EL (cell line): ENCODE measurements at places on chromosomes 7 and 10.

GRCh38 chr7:85829817-85830432 lies 643.1 kb upstream of the SEMA3D start:
- DNase-seq = peak; percentile 37

GRCh38 chr7:42076870-42077269 lies 160.1 kb downstream of the GLI3 start:
- no peak for DNase-seq

GRCh38 chr10:89921403-89921802 lies 220.0 kb downstream of the KIF20B start:
- peak; percentile 67 for DNase-seq

DNA sequence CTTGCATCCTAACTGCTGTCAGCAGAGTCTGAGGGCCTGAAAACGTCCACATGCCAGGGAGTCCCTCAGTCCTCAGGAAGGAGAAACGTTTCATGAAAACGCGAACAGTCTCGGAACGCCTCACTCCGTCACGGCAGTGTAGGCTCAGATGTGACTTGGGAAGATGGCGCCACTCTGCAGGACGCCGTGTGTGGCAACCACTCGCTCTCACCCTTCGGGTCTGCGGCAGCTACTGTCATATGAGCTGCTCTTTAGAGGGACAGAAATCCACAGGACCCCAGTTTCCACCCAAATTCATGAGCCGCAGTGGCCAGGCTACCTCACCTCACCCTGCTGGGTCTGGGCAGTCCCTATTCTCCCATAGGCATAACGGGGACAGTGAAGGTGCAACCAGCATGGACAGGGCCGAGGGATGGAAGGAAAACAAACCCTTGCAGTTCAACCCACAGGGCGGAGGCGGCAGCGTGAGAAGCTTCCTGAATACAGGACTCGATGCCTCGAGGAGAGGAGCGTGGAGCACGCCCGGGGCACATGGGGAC lies 438.3 kb downstream of the DNAJB6 start:
- no peak for DNase-seq

DNA sequence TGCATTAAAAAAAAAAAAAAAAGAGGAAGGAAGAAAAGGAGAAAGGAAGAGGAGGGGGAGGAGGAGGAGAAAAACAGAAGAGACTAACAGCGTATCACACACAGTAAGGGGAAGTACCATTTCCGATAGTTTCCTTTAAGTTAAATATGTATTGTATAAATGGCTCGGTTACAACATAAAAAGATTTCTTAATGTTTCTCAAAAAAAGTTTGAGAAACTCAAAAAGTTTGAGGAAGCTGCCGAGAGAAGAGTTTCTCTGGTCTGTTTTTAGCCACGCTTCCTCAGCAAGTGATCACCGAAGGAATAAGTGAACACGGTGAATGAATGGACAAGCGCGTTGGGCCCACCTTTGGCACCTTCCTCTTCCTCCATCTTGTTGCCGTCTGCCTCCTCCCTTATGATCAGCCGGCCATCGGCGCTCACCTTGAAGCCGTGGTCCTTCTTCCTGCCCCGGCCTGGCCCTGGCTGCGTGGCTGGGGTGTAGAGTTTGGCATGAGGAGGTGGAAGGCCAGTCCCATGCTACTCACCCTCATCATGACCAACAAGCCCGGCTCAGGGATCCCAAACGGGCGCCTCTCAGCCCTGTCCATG lies 31.3 kb upstream of the FRAT2 start:
- DNase-seq = no peak

DNA sequence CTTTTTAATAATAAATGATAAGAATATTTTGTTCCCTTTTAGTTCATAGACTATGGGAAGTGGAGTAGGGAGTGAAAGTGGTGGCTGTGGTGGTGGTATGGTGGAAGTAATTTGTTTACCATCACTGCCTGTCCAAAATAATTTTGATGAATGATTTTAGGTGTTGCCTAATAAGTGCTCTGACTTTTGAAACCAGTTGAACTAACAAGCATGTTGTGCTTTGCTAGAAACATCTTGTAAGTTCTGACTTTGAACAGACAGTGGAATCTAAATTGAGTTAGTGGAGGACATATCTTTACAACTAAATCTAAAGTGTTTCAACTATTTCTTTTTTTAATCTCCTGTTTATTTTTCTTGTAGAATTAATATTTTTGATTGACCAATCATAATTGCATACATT lies 49.7 kb downstream of the ZEB1 start:
- no peak for DNase-seq

DNA sequence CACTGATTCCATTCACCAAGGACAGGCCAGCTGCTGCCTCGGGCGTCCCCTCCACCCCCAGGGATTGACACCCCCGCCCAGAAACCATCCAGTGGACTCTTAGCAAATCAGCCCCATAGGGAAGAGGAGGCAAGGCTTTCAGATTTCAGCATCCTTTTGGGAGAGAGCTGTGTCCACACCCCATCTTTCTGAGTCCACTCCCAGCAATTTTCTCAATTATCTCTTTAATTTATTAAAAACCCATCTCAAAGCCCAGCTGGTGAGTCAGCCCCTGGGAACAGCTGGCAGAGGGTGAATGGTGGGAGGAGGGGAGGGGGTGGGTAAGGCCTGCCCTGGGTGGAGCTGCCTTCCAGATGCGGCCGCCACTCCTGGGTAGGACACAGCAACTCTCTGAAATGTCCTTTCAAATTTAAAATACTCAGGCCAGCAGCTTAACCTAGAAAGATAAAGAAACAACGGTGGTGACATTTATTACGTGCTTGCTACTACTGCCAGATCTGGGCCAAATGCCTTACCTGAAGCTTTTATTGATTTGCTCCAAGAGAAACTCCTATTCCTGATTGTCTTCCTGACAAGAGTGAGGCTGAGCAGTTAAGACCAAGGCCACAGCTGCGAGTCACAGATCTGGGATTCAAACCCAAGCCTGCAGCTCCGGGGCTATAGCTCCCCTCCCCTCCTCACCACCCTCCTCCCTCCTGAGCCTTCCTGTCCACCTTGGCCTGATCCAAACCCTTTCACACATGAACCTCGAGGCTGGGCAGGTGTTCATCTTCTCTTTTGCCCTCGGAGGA lies 120.4 kb downstream of the RGS10 start:
- DNase-seq = peak; percentile 39

DNA sequence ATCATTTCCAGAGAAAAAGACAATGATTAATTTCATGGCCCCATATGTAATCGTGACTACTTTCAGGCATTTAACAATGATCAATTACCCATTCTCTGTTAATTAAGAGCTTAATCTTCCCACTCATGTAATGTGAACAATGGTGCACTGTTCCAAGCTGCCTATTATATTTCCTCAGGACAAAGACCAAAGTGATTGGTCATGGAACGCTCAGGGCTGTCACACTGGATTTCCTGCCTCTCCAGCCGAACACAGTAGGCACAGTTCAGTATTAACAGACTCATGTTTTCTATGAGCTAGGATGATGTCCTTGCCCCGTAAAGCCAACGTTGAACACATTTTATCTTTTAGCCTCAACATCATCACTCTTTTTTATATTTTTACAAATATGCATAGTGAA lies 142.7 kb upstream of the FZD8 start:
- DNase-seq = no peak

GRCh38 chr7:125465527-125465926 lies 535.9 kb upstream of the POT1 start:
- DNase-seq = no peak

- peak; percentile 60 for DNase-seq
Measured at GRCh38 chr7:110534241-110534931, 556.5 kb upstream of the LRRN3 start.

DNA sequence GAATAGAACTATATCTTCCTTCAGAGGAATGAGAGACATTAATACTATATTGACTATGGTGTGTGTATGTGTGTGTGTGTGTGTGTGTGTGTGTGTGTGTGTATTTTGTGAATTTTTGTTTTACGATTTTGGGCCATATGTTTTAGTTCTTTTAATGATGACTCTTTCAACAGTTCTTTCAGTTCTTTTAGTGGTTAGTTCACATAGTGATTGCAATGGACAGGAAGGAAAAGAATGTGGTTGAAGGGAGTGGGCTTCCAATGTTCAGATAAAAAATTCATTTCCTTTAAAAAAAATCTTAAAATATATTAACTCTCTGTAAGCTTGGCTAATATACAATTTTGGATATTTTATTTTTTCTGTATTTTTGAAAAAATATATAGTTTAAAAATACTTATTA lies 315.7 kb upstream of the DGKB start:
- DNase-seq = no peak

GRCh38 chr10:100909501-100910263 lies 3.1 kb upstream of the SLF2 start:
- DNase-seq = no peak

GRCh38 chr10:34731213-34731612 lies 83.9 kb downstream of the PARD3 start:
- DNase-seq = no peak

DNA sequence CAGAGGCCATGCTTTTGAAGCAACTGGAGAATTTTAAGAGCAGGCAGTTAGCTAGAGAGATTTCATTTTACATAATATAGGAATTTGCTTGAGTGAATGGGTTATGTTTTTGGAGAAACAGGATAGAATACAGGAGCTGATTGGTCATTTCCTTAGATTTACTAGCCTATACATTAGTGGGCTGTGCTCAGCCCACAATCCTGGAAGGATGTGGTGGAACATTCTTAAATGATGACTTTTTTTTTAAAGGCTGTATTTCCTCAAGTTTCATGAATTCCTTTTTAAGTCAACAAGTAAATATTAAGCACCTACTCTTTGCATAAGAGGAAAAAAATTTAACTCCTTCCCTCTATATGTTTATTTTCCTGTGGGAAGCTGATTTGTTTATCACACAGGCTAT lies 314.4 kb upstream of the BMPER start:
- DNase-seq = peak; percentile 77

DNA sequence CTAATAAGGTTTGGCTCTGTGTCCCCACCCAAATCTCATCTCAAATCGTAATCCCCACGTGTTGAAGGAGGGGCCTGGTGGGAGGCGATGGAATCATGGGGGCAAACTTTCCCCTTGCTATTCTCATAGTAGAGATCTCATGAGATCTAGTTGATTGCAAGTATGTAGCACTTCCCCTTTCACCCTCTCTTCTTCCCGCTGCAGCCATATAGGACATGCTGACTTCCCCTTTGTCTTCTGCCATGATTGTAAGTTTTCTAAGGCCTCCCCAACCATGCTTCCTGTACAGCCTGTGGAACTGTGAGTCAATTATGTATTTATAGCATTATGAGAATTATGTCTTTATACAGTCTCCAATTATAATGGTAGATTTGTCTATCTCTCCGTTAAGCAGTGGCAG lies 594.5 kb downstream of the ACTR3B start:
- DNase-seq = no peak

- DNase-seq = no peak
Measured at GRCh38 chr10:100747456-100748230, 2.3 kb downstream of the PAX2 start.

- DNase-seq = no peak
Measured at GRCh38 chr7:111473449-111474198, 88.7 kb downstream of the IMMP2L start.

- no peak for DNase-seq
Measured at GRCh38 chr10:78199759-78200158, 166.1 kb downstream of the RPS24 start.

DNA sequence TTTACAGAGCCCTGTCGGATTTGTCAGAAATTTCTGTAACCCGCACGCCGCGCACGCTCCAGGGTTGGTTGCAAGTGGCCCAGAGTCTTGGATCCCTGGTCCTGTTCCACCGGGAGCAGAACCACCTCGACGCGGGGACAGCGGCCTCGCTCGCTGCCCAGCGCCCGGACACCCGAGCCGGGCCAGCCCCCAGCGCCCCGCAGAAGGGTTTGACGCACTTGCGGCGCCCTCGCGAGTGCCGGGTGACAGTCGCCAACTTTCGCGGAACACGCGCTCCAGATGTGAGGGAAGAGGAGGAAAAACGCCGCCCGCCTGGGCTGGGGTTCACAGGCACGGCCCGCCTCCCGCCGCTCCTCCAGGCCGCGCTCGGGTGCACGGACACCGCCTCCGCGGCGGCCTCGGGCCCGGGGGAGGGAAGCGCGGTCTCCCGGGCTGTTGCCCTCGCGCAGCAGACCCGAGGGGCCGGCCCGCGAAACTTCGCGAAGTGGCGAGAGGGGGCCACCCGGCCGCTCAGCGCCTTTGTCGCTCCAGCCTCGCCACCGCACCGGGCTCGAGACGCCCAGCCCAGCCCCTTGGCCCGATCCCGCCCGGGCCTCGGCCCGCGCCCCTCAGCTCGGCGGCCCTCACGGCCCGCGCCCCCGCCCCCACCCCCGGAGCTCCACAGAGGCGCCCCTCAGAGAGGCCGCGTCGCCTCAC lies 514 bp downstream of the RNF216 start:
- peak; percentile 43 for DNase-seq

DNA sequence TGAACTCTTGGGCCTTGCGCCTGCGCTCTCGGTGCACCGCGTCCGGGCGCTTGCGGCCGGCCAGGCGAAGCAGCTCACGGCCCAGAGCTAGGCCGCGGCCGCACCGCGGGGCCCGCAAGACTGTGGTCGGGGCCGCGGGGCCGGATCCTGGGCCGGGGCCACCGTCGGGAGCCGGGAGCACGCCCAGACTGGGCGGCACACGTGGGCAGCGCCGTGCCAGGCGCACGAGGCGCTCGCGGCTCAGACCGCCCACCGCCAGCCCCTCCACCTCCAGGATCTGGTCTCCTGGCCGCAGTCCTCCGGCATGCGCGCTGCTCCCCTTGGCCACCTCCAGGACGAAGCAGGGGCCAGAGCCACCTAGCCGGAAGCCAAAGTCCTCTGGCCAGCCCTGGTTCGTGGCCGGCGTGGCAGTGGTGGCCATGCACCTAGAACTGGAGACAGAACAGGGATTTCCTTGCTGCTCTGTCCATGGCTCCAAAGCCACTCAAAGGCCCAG lies at the start of gene GRID2IP:
TSS of gene GRID2IP (minus strand) at position 446 of the 496 bp plus-strand sequence. CDS start at position 421, 25 bp downstream.
- DNase-seq = no peak

- peak; percentile 66 for DNase-seq
Measured at GRCh38 chr7:98870121-98870651, 372 bp upstream of the TMEM130 start.

- no peak for DNase-seq
Measured at GRCh38 chr10:75647675-75648074, 216.3 kb downstream of the LRMDA start.

DNA sequence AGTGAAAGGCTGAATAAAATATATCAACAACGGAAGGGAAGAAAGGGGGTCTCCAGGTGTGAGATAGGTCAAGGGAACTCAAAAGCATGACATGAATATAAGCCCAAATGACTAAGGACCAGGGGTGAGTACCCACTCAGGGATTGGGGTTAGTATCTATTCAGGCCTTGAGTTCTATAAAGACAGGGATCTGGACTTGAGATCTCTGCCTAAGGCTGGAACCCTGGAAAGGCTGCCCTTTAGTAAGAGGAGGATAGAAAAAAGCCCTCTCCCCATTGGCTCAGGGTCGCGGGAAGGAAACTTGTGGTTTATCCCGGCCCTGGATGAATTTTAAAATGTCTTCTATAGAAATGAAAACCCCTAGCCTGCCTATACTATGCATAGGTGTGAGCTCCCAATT lies 2.4 kb upstream of the ITPRIP start:
- no peak for DNase-seq
